ENCODE measurements at places on chromosomes 4 and X.

GRCh38 chr4:153997516-153997915 lies 208.6 kb upstream of the SFRP2 start:
- DNase-seq: no peak

DNA sequence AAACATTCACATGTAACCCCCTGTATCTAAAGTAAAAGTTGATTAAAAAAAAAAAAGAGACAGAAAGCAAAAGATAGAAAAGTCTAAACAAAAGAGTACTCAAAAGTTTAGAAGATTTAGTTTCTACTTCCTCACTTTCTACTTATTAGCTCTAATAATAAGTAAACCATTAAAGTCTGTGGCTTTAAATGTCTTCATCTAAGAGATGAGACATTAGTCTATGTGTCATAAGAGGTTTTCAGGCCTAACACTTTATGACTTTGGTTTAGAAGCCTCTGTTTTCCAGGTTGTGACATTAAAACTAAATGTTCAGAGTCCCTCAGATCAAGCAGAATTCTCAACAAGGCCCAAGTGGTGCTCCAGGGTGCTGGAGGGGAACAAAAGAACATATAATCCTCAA lies 42.2 kb upstream of the GUCY1A1 start:
- no peak for DNase-seq

DNA sequence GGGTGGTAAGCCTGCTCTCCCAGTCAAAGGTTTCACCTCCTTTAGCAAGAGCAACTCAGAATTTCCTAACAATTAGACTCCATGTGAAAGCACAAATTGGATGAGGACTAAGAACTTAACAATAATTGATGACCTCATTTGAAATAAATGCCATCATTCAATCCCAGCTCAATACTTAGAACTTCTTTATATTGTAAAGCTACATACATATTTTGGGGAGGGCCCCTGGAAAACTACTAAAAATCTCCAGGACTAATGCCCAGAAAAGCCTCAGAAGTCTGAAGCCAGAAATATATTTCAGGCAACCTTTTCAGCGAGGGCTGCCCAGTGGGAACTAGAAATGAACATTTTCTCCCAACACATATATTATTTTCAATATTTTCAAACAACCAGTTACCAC lies 38.1 kb downstream of the AMOT start:
- DNase-seq: no peak

DNA sequence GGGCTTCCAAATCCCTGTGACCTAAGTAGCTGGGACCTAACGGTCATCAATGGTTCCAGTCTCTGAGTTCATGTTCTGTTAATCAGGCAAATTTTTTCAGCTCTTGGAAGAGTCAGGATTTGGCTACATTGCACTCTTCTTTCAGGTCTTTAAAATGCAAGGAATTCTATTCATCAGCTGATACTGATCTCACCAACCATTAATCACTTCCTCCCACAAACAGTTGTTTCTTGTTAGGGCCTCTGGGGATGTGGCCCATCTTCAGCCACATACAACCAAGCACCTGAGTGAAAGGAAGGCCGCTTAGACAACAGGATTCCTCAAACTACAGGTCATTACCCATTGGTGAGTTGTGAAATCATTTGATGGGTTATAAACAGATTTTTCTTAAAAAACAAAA lies 71.7 kb downstream of the FANCB start:
- no peak for DNase-seq

- DNase-seq: no peak
Measured at GRCh38 chr4:141884070-141884469, 247.7 kb downstream of the IL15 start.

GRCh38 chr4:39754309-39754708 lies 56.4 kb downstream of the UBE2K start:
- no peak for DNase-seq

GRCh38 chrX:150504397-150505182 lies 63.8 kb upstream of the MTM1 start:
- DNase-seq: no peak

GRCh38 chr4:160495356-160495755 lies 1392.5 kb downstream of the RAPGEF2 start:
- DNase-seq: no peak

GRCh38 chr4:8410066-8410625 lies 30.4 kb downstream of the ACOX3 start:
- no peak for DNase-seq

- DNase-seq: no peak
Measured at GRCh38 chr4:175071123-175071522, 153.0 kb downstream of the ADAM29 start.

DNA sequence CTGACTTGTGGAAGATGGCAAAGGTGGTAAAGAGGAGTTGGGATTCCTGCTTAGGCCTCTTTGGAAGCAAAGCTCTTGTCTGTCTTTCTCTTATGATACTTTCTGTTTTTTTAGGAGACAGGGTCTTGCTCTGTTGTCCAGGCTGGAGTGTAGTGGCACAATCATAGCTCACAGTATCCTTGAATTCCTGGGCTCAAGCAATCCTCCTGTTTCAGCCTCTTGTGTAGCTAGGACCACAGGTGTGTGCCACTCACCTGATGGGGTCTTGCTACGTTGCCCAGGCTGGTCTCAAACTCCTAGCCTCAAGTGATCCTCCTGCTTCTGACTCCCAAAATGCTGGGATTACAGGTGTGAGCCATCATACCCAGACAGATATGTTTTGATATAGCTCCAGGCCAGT lies 19.3 kb upstream of the IGFBP7 start:
- DNase-seq: no peak

DNA sequence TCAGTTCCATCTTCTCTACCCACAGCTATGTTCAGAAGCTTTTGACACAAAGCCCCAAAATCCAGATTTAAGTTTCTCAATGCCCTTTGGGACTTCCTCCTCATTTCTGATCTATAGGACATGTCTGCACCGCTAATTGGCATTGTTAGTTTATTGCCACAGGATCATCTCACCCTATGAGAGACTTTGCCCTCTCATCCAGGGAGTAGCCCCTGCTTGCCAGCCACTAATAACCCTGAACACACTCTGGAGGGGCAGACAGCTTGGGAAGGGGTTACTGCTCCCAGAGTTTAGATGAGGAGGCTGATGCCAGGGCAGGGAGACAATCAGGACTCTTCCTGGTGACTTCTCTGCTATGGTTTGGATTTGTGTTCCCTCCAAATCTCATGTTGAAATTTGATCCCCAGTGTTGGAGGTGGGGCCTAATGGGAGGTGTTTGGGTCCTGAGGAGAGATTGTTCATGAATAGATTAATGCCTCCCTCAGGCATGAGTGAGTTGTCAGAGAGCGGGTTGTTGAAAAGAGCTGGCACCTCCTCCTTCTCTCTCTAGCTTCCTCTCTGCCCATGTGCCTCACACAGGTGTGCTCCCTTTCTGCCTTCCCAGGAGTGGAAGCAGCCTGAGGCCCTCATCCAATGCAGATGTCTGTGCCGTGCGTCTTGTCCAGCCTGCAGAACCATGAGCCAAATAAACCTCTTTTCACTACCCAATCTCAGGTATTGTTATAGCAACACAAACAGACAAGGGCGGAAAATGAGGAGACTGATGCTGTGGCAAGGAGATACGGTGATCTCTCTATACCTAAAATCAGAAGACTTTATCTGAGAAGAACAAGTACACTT lies 3.6 kb upstream of the SCARB2 start:
- DNase-seq: no peak

GRCh38 chrX:136477026-136477425 lies 10.7 kb upstream of the BRS3 start:
- no peak for DNase-seq

GRCh38 chr4:154836513-154836912 lies 55.4 kb downstream of the RBM46 start:
- no peak for DNase-seq

DNA sequence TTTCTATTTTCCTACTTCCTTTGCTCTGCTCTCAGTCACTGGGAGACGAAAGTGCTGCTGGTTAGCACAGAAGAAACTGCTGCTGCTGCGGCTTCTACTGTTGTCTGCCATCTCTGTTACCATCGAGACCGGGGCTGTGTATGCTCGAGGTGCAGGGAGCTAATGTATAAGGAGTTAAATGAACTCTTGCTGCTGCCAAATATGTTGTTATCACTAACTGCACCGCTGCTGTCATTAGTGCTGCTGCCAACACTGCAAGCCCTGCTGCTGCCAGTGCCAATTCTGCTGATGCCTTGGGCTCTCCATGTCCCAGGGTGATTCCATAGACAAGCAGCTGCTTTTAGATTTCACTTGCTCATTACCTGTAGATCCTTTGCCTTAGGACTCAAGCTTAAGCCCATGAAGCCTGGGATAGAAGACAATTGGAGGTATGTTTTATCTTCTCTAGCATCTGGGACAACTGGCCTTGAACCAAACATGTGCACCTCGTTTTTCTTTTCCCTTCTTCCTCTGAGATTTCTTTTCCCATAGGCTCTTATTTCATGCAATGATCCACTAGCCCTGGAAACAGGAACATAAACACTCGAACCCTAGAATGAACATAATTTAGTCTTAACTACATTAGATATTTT lies 107.8 kb downstream of the CCSER1 start:
- no peak for DNase-seq

- peak; percentile 61 for DNase-seq
Measured at GRCh38 chr4:38132107-38132673, 172.0 kb downstream of the PTTG2 start.

DNA sequence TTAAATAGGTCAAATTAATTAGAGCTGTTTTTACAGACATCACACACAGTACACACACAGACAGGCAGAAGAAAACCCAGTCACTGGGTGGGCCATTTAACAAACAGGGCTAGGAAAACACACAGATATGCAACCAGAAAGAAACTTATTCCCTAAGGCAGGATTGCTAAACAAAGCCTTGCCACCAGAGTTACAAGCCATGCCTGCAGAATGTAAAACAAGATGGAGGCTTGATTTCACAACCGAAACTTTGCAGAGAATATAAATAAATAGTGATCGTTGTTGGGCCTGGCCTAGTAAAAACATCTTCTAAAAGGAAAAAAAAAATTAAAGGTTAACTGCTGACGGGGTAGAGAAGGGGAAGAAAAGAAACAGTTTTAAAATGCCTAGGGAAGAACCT lies 212.3 kb downstream of the NAP1L3 start:
- no peak for DNase-seq

GRCh38 chrX:11193035-11193469 lies 81.9 kb downstream of the HCCS start:
- DNase-seq: no peak

DNA sequence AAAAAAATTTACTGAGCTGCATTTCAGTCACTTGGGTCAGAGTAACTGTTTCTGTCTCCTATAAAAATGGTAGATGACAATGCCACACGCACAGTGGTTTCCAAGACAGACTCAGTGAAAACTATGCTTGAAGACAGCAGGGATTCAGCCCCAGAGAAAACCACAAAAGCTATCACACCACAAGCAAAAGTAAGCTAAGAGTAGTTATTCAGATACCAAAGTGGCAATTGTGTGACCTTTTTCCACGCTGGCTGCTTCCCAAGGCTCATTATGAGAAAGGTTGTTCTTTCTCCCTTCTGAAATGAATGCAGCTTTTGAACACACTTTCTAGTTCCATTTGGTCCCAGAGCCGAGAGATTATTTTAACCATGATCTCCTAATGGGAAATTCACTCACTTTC lies 46.4 kb upstream of the GPM6B start:
- DNase-seq: no peak

GRCh38 chr4:39255871-39256270 lies 73.5 kb downstream of the WDR19 start:
- no peak for DNase-seq

DNA sequence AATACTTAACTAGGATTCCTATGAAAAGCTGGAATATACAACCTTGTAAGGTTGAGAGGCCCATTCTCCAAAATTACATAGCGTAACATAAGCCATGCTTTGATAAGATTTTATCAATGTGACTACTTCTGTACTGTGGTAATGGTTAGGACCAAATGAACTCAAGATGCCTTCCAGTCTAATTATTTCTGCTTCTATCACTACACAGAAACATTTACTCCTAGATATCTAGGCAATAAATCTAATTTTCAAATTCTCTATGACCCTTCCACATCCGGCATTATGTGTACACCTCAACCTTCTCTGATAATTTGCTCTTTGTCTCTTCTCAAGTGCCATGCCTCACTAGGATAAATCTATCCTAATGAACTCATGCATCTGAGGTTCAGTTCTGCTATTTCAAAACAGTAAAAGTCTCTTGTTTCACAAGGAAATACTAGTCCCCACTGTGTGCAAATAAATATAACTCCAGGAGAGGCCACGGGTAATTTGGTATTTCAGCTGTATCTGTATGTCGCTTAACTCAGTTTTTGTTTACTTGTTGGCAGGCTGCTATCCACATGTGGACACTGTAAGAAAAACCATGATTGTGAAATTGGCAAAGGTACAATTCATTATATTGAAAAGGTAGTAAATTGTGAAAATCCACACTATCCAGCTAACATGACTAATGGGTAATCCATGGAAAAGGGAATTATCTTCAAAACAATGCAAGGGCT lies 93.3 kb downstream of the PRDM5 start:
- DNase-seq: no peak

DNA sequence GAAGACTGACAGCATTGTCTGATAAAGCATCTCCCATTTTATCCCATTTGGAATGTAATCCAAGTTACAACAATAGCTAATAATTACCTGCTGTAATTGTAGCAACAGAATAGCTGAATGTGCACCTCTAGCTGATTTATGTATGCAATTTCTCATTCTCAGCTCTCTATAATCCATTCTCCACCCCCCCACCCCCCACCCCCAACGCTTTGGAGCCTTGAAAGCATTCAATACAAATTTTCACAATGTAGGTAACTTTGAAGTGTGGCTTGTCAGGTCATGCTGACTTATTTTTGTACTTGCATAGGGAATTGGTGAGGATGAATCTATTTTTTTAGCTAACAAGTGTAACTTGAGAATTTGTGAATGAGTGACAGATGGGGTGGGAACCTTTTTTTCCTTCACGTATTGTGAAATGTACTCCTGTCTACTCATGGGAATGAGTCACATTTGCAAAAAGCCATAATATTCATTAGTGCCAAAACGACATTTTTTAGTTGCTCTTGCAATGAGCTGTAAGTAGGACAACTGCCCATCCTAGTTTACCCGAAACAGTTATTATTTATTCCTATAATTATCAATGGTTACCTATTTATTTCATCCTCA lies 159.3 kb downstream of the PALLD start:
- DNase-seq: no peak

GRCh38 chrX:7996414-7996813 lies 69.2 kb upstream of the PNPLA4 start:
- no peak for DNase-seq

All from stimulated activated CD8-positive, alpha-beta memory T cell treated with anti-CD3 and anti-CD28 coated beads, Interleukin-15, amount 100 ng/mL, for 48 hours (primary cell).